Calu3 (cell line): ENCODE measurements at places on chromosomes 11 and 22. TPM values are rescaled to one million over a fixed set of nuclear protein-coding genes. Genes with fewer than 3 reads are reported as not detected.

DNA sequence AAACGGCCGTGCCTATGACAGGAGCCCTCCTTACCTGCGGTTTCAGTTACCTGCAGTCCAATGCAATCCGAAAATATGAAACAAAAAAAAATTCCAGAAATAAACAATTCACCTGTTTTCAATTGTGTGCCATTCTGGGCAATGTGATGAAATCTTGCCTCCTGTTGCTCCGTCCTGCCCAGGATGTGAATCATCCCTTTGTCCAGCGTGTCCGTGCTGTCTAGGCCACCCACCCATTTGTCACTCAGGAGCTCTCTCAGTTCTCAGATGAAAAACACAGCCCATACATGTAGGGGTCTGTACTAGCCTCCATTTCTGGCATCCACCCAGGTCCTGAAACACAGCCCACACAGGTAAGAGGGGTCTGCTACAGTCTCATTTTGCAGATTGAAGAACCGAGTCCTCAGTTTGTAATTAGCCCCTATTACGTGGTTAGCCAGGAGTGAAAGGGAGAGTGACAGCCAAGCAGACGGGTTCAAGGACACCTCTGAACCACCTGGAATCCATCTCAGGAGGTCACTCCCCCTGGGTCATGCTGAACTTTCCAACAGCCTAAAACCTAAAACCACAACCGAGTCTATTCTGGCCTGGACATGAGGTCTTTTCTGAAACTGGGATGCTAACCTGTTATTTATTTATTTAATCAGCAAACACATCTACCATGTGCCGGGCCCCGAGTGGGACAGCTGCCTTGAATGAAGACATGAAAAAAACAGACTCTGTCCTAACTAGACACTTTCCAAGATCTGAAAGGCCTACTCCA is 317.2 kb downstream of the SHANK2 start:
- DNase-seq = no peak

GRCh38 chr22:25183949-25184619 is 15.6 kb upstream of the CRYBB3 start:
- DNase-seq = no peak

- DNase-seq = no peak
Observed at GRCh38 chr11:5232176-5232575, 2.1 kb downstream of the HBD start.

- peak; percentile 76 for DNase-seq
Observed at GRCh38 chr11:111299101-111300026, 1.0 kb downstream of the POU2AF3 start.

Gene DERL3
- 2.9 and 3.7 TPM in 2 replicates for total RNA-seq

GRCh38 chr11:61905801-61906521 is 11.4 kb downstream of the RAB3IL1 start:
- no peak for DNase-seq
